ENCODE measurements at places on chromosomes 3 and 15. TPM values are rescaled to one million over a fixed set of nuclear protein-coding genes. Genes with fewer than 3 reads are reported as not detected.

GRCh38 chr3:196621611-196622010, 17.9 kb upstream of the NRROS start:
- no peak for DNase-seq

Gene P2RY14
- 2.1 TPM for polyA plus RNA-seq

Gene NOX5
- 0.17 TPM for polyA plus RNA-seq

- DNase-seq, result no peak
These were observed 33.7 kb downstream of the SLC2A2 start for GRCh38 chr3:170992854-170993253.

Gene CACNA2D3
- not detected for polyA plus RNA-seq

DNA sequence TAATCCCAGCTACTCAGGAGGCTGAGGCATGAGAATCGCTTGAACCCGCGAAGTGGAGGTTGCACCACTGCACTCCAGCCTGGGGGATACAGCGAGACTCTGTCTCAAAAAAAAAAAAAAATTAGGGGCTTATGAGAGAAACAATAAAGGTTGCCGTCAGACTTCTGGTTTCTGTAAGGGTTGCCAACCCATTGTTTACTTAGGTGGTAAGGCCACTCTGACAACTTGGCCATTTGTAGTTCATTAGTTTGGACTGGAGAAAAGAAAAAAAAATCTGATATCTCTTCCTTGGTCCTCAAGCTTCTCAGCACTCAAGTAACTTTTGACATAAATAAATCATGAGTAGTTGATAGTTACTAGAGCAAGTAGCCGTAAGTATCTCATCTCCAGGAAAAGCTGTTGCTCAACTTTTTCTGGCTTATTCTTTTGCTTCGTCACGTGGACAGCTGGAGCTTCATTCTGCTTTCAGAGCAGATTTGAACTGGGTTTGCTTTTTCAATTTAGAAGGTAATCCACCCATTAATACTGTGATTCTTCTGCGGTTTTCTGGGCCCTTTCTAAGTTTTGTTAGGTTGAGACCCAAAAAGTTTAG, 9.4 kb downstream of the SNX1 start:
- DNase-seq, result no peak

DNA sequence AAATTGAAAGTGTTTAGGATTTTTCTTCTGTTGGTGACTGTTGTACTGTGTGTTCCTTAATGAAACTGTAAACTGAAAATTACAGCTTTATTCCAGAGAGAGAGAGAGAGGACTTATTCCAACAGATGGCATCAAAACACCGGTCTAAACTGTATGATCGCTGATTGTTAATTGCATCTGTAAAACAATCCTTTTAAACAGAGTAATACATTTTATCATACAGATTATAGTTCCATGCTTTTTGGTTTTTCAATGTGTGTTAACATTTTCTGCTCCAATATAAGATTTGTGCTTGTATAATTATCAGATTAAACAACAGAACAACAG, 289.7 kb upstream of the DNAJC19 start:
- DNase-seq, result no peak

- DNase-seq, result no peak
These were observed 318.5 kb downstream of the GBE1 start for GRCh38 chr3:81442758-81443456.

DNA sequence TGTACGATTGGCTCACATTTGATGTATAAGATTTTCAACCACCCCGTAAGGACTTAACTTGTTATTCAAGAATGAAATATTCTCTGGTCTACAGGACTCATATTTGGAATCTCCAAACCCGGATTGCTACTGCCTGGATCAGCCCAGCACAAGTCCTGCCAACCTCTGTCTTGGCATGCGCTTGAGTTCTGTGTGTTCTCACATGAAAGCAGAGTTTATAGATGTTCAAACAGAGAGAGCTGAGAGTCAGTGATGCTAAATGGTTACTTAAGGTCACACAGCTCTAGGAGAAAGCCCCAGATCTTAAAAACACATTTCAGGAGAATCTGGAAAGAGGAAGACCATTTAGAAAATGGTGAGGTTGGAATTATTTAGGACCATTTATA, 268.0 kb upstream of the TBL1XR1 start:
- DNase-seq, result no peak

Gene CFAP92
- polyA plus RNA-seq, result 3.9 TPM

Gene RAMAC
- polyA plus RNA-seq, result 31.6 TPM

DNA sequence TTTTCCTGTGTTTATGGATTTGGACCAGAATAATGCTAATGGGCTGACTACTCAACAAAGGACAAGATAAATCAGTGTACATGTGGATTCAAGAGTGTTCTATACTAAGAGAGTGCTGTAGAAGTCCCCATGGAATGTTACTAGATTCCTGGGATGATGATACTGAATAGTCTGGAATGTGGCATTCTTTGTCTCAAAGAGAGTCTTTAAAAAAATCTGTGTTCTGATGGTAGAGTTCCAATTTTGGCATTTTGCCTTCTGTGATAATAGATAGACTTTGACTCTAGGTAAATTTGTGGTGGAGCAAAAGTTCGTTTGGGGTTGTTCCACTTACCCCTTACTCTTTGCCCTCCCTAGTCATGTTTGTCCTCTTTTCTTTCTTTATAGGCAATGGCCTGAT, 43.7 kb downstream of the NMD3 start:
- no peak for DNase-seq

DNA sequence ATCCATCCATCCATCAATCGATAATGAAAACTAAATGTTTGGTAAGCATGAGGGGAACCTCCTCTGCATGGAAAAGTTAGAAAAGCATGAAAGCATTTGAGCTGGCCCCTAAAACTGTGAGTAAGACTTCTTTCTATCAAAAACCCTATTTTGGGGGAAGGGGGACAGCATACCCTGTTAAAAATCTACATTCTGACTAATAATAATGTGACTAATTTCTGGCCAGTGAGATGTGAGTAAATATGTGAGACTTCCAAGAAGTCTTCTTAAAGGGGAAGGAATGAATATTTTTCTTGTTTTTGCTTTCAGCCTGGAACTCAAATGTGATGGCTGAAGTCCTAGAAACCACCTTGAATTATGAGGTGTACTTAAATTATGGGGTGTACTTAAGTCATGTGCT, 54.9 kb downstream of the C3orf85 start:
- no peak for DNase-seq

- no peak for DNase-seq
These were observed 115.2 kb downstream of the PEX5L start for GRCh38 chr3:179921500-179921899.

- no peak for DNase-seq
These were observed 7.0 kb upstream of the NIPA2 start for GRCh38 chr15:22831473-22831872.

Gene CSPG5
- polyA plus RNA-seq, result 1.2 TPM

DNA sequence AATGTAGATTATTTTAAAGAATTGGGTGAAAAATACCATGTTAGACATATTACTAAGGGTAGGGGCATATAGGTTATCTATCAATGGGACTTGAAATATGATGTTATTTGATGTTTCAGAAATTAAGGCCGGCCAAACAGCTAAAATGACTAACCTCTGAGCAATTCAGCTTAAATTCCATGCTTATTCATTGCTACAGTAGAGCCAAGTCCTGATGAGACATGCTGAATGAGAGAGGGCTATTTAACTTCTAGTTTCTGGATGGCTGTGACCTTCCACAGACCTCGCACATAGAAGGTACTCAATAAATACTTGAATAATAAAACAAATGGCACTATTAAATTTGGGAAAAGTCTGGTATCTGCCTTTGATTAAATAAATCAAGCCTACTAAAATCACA, 175.6 kb upstream of the WNT5A start:
- DNase-seq, result no peak

- DNase-seq, result no peak
These were observed 3.8 kb upstream of the ARL14 start for GRCh38 chr3:160673188-160673587.

Gene GPD1L
- polyA plus RNA-seq, result 45.4 TPM

- no peak for DNase-seq
These were observed 384.4 kb upstream of the C2CD4B start for GRCh38 chr15:62549345-62549970.

GRCh38 chr3:192917404-192918274, at the start of gene MB21D2:
Gene MB21D2 (minus strand): TSS chr3:192917856. CDS start chr3:192917840, 16 bp downstream.
- DNase-seq, result peak; percentile 83

DNA sequence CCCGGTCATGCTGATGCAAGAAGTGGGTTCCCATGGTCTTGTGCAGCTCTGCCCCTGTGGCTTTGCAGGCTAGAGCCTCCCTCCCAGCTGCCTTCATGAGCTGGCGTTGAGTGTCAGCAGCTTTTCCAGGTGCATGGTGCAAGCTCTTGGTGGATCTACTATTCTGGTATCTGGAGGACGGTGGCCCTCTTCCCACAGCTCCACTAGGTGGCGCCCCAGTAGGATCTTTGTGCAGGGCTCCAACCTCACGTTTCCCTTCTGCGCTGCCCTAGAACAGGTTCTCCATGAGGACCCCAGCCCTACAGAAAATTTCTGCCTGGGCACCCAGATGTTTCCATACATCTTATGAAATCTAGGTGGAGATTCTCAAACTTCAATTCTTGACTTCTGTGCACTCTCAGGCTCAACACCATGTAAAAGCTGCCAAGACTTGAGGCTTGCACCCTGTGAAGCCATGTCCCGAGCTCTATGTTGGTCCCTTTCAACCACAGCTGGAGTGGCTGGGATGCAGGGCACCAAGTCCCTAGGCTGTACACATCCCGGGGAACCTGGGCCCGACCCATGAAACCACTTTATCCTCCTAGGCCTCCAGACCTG, 238.4 kb upstream of the MDFIC2 start:
- no peak for DNase-seq

Gene IVD
- 54.4 TPM for polyA plus RNA-seq

Gene ZNF197
- 19.1 TPM for polyA plus RNA-seq

GRCh38 chr3:133152681-133153220, 114.6 kb downstream of the TMEM108 start:
- DNase-seq, result no peak

DNA sequence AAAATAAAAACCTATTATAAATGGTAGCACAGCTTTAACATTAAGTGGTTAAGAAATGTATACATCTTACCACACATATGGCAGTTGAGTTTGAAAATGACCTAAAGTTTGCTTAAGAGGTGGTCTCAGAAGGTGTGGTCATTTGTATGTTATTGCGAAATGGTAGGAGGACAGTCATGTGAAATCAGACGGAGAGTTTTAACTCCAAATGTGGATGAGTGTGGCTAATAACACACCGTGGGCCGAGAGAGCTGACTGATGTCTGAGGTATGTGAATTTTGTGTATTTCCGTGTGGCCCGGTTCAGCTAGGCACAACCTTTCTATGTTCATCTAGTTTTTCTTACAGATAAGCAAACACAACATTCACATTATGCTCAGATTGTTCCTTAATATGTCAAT, 71.9 kb downstream of the ARNT2 start:
- DNase-seq, result no peak

Gene TRPM1
- polyA plus RNA-seq, result 10.6 TPM

GRCh38 chr3:12752809-12753208, 6.2 kb downstream of the TMEM40 start:
- DNase-seq, result no peak

DNA sequence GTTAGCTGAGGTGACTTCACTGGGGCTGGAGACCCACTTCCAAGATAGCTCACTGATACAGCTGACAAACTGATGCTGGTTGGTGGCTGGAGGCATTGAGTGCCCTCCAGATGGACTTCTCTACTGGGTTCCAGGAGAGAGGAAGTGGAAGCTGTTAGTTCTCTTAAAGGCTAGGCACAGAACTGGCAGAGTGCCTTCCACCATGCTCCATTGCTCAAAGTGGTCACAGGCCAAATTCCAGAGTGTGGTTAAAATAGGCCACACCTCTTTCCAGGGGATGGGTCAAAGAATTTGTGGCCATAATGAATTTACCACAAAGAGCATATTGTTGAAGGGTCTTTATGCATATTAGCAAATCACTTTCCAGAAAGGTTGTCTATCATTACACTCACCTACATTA, 74.2 kb downstream of the NMD3 start:
- DNase-seq, result no peak

DNA sequence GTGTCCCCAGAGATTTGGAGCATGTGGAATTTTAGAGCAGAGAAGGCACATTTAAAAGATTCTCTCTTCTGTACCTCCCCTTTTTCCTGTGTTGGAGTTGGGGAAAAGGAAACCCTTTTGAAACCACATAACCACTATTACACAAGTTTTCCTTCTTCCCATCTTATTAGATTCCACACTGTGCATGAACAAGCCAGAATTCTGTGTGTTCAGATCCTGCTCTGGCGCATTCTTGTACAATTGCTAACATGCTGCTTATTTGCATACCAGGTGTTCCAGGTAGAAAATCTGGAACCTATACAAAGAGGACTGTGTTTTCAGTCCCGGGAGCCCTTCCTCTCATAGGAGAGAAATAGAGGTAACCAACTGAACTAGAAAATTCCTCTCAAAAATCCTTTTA, 2.6 kb upstream of the CIB2 start:
- no peak for DNase-seq

GRCh38 chr15:79973456-79974195, 2.6 kb upstream of the BCL2A1 start:
- DNase-seq, result no peak

GRCh38 chr3:36305929-36306520, 74.3 kb upstream of the STAC start:
- DNase-seq, result no peak

GRCh38 chr3:119444590-119444989, 18.8 kb downstream of the TMEM39A start:
- no peak for DNase-seq

- DNase-seq, result no peak
These were observed 41.7 kb downstream of the TCF12 start for GRCh38 chr15:56960116-56960515.

- DNase-seq, result no peak
These were observed 61.9 kb downstream of the WHAMM start for GRCh38 chr15:82871358-82871757.

Gene LMCD1
- polyA plus RNA-seq, result 221 TPM

Measured in muscle of arm (tissue), 14 donors.